ENCODE measurements at places on chromosomes 12 and 14.

DNA sequence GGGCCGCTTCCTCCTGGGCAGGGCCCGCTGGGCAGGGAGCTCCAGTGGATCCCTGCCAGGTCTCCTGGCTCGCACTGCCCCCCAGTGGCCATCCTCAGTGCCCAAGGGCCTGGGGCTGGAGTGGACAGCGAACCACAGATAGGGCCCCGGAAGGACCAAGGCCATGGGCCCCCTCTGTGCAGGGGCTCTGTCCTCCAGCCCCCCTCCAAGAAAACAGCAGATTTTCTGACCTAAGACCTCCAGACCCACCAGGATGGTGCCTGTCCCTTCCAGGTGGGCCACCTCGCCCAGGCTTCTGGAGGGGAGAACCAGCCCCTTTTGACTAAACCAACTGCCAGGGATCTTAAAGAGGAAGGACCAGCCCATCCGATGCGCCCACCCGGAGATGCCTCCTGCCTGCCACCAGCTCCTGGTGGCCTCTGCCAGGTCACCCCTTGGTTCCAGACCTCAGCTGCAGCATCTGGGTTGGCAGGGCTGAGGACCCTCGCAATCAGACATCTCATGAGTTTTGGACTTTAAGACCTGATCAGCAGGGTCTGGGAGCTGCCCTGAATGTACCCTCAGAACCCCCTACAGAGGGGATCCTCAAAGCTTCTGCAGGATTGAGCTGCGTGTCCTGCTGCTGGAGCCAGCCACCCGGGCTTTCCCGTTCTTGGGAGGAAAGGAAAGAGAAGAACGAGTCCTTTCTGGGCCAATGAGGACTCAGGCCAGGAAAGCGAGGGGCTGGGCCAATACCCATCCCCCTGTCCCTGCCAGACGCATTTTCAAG lies 325.8 kb upstream of the DIO3 start:
- peak; percentile 55 for DNase-seq

- no peak for DNase-seq
These were observed 183.3 kb upstream of the LMO3 start for GRCh38 chr12:16789204-16789790.

DNA sequence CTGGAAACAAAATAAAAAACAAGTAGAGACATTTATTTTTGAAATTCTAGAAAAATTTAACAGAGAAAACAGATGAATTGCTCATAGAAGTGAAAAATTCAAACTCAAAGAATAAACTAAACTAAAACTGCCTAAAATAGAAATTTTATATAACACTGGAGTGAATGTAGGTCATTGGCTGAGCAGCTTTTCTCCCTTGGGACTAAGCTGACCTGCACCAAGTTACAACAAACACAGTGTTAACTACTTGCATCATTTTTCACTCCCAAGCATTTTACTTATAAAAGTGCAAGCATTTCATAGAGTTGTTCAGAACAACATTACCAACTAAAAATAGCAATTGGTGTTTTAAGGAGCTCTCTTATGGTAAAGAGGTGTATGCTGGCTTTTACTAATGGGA lies 298.1 kb downstream of the MED13L start:
- no peak for DNase-seq

DNA sequence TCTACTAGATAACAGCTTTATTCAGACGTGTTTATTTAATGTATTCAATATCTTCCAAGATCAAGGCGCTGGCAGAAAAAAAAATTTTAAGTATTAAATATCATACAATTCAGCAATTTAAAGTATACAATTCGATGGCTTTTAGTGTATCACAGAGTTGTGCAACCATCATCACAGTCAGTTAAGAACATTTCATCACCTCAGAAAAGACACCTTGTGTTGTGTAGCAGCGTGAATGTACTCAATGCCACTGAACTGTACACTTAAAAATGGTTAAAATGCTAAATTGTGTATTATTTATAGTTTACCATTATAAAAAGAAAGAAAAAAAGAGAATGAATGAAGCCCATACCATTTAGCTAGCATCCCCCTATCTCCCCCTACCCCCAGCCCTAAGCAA lies 96.4 kb downstream of the RIN3 start:
- no peak for DNase-seq

DNA sequence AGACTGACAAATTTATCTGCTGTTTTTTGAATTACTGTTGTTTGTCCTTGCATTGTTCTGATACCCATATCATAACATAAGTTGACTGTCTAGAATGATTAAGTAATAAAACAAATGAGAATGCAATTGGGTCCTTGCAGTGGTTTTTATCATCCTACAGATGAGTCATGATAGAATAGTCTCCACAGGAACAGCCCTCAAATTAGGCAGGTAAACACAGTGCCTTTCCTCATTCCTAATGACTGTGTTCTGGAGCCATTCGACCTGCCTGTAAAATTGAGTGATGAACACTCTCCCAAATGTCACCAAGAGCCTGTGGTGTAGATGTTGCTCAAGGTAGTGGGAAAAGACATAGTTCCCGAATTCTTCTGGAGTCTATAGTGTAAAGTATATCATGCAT lies 12.3 kb downstream of the NKX2-8 start:
- DNase-seq: no peak

- no peak for DNase-seq
These were observed 88.0 kb downstream of the KIF21A start for GRCh38 chr12:39354955-39355354.

GRCh38 chr14:69695322-69696203 lies 71.4 kb upstream of the SRSF5 start:
- DNase-seq: no peak

DNA sequence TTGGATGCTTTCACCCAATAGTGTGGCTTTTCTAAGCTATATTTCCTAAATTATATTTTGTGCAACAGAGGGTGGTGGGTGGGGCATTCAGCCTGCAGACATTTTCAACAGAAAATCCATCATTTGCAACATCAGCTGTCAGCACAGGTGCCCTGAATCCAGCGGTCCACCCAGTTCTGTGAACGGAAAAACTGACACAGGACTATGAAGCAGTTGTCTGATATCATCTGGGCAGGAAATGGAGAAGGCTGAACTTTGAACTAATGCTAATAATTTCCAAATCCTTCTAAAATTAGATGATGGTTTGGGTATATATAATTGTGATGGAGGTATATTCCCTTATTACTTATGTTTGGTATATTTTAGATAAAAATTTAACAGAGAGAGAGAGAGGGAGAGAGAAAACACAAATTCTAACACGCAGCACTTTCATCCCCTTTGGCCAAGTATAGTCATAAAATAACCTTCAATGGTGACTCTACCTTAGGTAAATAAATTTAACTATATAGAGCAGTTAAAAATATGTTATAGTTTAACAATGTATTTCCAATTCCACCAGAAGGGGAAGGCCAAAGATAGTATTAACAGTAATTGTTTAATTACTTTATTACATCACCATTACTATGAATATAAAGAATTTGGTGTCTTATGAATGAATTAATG lies 58.3 kb upstream of the PTPRB start:
- no peak for DNase-seq

DNA sequence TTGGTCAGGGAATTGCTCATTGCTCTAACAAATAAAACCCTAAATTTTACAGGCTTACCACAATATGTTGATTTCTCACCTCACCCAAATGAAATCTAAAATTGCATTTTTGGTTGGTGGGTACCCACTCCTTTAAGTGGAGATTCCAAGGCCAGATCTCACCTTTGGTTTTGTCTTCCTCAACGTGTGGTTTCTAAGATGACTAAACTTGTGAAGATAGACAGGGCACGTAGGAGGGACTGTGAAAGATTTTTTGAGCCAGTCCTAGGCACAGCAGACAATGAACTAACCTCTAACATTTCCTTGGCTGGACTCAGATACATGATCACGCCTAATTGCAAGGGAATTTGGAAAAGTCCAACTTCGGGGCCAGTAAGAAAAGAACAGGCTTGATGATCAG lies 1003.9 kb downstream of the FLRT2 start:
- DNase-seq: no peak
